ENCODE measurements at places on chromosomes 5 and 9. TPM values are rescaled to one million over a fixed set of nuclear protein-coding genes. Genes with fewer than 3 reads are reported as not detected.

Gene IFNB1
- not detected for polyA plus RNA-seq

Gene VCAN
- 201 TPM for polyA plus RNA-seq

Gene GAPT
- polyA plus RNA-seq: 0.66 TPM

Gene STPG3
- 0.18 TPM for polyA plus RNA-seq

Gene MZB1
- polyA plus RNA-seq: 0.52 TPM

Gene ATP10B
- 0.35 TPM for polyA plus RNA-seq

Gene RMND5B
- polyA plus RNA-seq: 32.9 TPM

Gene PCDHGC4
- 1.8 TPM for polyA plus RNA-seq

Gene FOXI1
- not detected for polyA plus RNA-seq

Data from forelimb muscle (tissue), 1 donor.